Cardiac muscle cell (in vitro differentiated cells and primary cell): ENCODE measurements at places on chromosomes 13 and 19.

DNA sequence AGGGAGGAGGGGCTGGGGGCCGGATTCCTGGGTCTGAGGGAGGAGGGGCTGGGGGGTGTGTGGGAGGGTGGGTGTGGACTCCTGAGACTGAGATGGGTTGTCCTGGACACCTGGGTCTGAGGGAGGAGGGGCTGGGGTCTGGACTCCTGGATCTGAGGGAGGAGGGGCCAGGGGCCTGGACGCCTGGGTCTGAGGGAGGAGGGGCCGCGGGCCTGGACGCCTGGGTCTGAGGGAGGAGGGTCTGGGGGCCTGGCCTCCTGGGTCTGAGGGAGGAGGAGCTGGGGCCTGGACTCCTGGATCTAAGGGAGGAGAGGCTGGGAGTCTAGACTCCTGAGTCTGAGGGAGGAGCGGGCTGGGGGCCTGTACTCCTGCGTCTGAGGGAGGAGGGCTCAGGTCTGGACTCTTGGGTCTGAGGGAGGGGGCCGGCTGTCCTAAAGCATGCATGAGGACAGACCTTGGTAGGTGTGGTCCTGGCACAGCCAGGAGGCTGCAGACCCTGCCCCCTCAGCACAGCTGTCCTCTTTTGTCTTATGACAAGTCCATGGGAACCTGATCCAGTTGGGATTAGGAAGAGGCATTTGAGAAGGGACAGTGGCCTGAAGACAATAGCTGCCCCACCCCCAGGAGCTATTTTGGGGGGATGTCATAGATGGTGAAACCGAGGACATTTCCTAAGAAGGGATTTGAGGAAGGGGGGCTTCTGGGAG, 1.3 kb downstream of the TNNT1 start:
- DNase-seq: no peak

DNA sequence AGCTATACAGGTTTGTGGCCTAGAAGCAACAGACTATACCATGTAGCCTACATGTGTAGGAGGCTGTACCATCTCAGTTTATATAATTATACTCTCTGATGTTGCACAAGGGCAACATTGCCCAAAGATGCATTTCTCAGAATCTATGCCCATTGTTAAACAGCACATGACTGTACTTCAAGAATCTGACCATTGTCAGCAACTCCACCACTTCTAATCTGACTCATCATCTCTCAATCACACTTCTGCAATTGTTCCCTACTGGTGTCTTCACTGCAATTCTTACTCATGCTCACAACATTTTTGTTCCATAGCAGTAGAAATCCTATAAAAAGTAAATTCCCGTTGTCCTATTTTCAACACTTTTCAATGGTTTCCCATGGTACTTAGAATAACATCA, 63.9 kb upstream of the ATXN8OS start:
- no peak for DNase-seq

DNA sequence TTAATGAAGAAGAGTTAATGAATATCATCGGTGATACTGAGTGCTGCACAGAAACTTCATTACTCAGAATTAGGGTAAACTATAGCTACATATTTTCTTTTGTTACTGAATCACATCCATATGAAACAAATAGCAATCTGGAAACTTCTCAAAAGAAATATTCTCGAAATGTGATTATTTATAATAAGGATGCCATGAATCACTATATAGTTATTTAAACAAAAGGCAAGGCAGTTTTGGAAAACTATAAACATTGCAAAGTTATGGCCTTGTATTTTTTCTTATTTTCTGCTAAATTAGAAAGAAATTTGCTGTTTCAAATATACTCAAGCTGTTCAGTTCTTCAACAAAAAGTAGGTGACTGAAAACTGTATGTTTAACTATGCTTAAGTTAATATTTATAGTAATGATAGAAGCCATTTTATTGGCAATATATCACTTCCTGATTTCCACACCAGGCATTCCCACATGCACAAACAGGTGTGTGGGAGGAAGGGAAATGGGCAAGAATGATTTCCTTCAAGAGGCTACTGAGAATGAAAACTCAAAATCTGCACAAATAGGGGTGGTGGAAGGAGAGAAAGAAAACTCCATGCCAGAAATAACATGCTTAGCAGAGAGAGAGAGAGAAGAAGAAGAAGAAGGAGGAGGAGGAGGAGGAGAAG, 74.5 kb upstream of the FRY start:
- no peak for DNase-seq

DNA sequence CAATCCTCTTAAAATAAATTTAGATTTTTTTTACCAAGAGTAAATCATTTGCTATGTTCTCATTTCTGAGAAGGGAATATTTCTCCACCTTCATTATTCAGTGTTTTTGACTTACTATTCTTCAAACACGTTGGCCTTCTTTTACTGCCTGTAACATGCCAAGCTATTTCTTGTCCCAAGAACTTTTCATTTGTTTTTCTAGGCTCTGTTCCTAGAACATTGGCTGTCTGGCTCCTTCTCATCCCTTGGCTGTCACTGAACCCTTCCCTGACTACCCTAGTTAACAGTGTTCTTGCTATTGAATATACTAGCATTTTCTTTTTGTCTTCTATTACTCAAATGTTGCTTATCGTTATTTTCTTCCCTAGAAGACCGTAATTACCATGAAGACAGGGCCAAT, 248.1 kb downstream of the ITGBL1 start:
- DNase-seq: no peak

DNA sequence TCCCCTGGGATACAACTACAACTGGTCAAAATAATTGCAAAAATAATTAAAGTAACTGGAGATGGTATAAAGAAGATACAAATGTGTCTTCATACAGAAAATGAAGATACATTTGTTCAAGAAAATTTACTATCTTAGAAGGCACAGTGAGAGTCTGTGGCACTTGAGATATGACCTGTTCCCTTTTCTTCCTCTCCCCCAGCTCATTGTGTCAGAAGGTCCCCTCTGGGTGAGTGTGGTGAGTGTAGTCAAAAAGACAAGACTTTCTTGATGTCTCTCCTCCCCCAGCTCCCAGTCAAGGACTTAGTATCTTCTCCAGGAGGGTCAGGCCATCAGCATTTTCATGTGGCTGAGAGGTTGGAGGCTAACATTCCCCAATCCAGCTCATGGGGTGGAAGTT, 51.7 kb downstream of the EDNRB start:
- DNase-seq: no peak

DNA sequence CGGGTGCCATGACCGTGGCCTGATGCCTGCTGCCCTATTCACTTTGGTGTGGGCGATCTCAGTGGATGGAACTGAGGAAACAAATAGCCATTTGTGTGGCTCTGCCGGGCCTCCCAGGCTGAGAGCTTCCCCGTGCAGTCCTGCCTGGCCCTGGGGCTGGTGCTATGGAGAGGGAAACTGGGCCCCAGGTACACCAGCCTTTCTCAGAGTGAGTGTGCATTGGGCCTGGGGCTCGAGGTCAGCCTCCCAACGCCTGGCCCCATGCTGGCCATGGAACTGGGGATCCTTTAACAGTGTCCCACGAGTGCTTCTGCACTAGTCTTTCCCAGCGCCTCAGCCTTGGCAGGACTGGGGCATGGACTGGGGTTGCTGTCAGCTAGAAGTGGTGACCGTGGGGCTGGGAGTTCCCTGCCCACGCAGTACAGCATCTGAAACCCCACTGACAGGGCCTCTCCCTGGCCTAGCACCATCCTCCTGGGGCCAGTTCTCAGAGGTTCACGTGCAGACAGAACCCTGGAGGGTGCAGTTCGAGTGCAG, 10.5 kb downstream of the PLEKHF1 start:
- DNase-seq: no peak

- DNase-seq: peak; percentile 68
These were observed 63.7 kb upstream of the WDFY2 start for GRCh38 chr13:51520524-51520923.

DNA sequence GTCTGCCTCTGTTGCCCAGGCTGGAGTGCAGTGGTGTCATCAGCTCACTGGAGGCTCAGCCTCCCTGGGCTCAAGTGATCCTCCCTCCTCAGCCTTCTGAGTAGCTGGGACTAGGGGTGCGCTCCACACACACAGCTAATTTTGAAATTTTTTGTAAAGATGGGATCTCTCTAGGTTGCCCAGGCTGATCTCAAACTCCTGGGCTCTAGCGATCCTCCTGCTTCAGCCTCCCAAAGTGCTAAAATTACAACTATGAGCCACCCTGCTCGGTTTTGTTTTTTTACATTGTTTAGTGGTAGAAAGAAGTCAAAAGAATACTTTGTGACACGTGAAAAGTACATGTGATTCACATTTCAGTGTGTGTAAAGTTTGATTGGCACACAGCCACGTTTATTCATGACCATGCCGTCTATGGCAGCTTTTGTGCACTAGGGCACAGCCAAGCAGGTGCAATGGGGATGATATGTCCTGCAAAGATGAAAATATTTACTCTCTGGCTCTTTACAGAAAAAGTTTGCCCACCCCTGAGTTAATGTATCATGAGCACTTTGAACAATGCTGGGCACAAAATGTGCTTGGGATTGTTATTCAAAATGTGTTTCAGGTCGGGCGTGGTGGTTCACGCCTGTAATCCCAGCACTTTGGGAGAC, 16.2 kb upstream of the NFIC start:
- DNase-seq: peak; percentile 36

DNA sequence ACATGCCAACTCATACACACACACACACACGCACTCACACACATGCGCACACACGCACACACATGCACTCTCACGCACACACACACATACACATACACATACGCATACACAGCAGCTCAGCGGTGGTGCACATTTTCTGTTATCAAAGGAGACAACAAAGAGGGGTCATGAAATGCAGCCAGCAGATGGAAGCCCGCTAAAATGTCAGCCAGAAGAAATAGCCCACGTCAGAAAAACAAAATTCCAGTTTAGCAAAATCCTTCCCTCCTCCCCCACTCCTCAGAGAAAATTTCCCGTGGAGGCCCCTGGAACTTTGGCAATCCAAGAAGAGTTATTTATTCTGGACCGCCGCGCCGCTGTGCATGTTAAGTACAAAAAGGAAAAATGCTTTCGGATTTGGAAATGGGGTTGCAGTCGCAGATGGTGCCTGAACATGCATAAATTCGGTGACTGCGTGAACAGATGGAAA, 114.6 kb upstream of the VSTM2B start:
- no peak for DNase-seq

- DNase-seq: no peak
These were observed 558.2 kb downstream of the IRS2 start for GRCh38 chr13:109228211-109228610.

DNA sequence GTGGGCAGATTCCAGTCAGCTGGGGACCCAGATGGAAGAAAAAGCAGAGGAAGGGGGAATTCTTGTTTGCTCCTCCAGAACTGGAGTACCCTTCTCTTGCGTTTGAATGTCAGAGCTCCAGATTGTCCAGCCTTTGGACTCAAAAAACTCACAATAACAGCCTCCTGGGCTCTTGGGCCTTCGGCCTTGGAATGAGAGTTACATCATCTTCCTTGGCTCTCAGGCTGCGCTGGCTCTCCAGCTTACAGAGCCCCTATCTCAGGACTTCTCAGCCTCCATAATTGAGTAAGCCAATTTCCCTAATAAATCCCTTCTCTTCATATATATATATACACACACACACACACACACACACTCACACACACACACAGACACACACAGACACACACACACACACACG, 1215.7 kb upstream of the SLC10A2 start:
- no peak for DNase-seq
